ENCODE measurements at places on chromosomes 2 and 18.

DNA sequence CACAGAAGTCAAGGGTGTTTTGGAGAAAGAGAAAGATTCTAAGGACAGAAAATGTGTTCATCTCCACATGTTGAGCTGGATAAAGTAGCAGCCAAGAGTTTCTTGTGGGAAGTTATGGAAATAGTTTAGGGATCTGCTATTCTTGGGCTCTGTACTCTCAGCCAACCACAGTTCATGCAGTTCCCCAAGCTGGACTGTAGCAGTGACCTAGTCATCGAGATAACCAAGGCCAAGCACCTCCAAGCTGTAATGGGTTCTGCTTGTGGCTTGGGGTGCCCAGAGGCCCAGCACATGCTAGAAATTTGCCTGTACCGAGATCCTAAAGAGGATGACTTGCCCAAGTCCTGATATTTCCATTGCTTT lies 91.9 kb upstream of the RASGRP3 start:
- no peak for DNase-seq

- DNase-seq, result peak; percentile 81
These were observed 25.4 kb upstream of the SLC66A3 start for GRCh38 chr2:11129598-11130449.

- no peak for DNase-seq
These were observed 372.8 kb downstream of the CLIP4 start for GRCh38 chr2:29487967-29488555.

DNA sequence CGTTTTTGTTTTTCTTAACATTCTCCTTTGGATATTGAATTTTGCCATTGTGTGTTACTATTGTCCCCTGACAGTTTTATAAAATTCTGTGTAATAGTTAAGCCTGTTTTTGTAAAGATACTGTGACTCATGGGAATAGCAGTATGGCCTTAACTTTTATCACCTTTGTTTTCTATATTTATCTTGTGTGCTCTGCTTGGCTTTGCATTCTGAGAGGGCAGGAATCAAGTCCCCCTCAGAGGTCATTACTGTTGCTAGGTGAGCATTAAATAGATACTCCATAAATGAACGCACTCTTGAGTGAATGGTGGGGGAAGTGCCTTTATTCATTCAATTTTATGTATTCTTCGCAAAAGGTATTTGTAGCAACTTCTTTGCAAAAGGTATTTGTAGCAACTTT lies 160.0 kb downstream of the PHLPP1 start:
- DNase-seq, result no peak

Measured in activated naive CD4-positive, alpha-beta T cell treated with Interleukin-2 at 50 U/mL for 16 hours (primary cell).